Thoracic aorta (tissue), 2 donors: ENCODE measurements at places on chromosomes 6 and 20. TPM values are rescaled to one million over a fixed set of nuclear protein-coding genes. Genes with fewer than 3 reads are reported as not detected.

- DNase-seq = no peak
- no peak overlapping the region for H3K4me3 ChIP-seq
- H3K4me1 ChIP-seq = peaks cover 98% of the 10 kb centered on the region
- H3K27me3 ChIP-seq = no peaks in the 10 kb centered on the region
- no peaks in the 10 kb centered on the region for H3K36me3 ChIP-seq
- H3K27ac ChIP-seq = peak overlapping the region; percentile 78
Observed at GRCh38 chr20:47330933-47331708, 25.4 kb downstream of the ZMYND8 start.

DNA sequence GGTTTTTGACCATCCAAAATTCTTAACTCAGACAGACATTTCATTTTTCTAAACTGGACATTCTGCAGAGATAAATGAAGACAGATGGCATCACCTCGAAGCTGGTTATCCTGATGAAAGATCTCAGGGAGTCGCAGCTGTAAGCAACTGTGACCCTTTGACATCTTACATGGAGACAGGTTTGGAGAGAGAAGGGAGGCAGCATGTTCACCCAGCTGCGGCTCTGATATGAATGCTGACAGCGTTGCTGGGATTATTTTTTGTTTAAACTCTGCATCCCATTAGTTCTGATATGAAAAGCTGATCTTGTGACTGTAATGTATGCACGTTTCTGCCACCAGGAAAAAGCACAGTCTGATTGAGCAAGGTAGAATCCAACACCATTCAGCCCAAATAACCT, 89.4 kb downstream of the C6orf118 start:
- H3K27ac ChIP-seq = no peak overlapping the region
- H3K27me3 ChIP-seq = no peaks in the 10 kb centered on the region
- H3K4me3 ChIP-seq = no peak overlapping the region
- no peaks in the 10 kb centered on the region for H3K4me1 ChIP-seq

DNA sequence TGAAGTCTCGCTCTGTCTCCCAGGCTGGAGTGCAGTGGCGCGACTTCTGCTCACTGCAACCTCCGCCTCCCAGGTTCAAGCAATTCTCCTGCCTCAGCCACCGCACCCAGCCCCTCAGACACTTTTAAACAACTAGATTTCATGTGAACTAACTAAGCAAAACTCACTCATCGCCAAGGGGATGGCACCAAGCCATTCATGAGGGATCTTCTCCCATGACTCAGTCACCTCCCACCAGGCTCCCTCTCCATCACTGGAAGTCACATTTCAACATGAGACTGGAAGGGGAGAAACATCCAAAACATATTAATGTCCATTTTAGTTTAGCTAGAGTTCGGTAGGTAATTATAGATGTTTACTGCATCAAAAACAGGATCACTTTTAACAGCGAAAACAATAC, 95.9 kb upstream of the PRL start:
- no peak overlapping the region for H3K4me3 ChIP-seq
- no peak overlapping the region for H3K27ac ChIP-seq
- DNase-seq = no peak

DNA sequence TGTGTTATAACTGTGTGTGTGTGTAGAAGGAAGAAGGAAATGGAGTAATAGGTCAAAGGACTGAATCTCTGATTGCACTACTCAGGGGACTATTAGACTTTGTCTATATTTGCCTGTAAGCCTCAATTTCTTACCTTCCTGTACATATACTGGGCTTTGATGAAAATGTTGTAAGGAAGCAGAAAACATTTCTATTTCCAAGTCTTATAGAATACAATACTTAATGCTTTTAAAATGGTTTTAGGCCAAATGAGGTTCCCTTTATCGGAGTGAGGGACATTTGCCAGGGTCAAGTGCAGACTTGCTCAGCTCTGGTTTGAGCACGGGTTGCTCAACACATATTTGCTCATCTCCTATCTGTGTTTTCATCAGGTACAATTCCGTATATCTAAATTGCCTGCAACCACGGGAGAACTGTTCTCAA, 28.3 kb downstream of the MEP1A start:
- no peaks in the 10 kb centered on the region for H3K27me3 ChIP-seq
- no peaks in the 10 kb centered on the region for H3K4me1 ChIP-seq
- H3K36me3 ChIP-seq = no peaks in the 10 kb centered on the region

GRCh38 chr6:150377211-150377781, 8.5 kb downstream of the IYD start:
- no peak for DNase-seq
- H3K27me3 ChIP-seq = no peaks in the 10 kb centered on the region
- H3K27ac ChIP-seq = no peak overlapping the region
- peaks cover 12% of the 10 kb centered on the region for H3K4me1 ChIP-seq

Gene MTFR2
- total RNA-seq = 0.41 TPM

Gene SIRPA
- total RNA-seq = 62.9 TPM
